ENCODE measurements at places on chromosomes 7 and 10.

DNA sequence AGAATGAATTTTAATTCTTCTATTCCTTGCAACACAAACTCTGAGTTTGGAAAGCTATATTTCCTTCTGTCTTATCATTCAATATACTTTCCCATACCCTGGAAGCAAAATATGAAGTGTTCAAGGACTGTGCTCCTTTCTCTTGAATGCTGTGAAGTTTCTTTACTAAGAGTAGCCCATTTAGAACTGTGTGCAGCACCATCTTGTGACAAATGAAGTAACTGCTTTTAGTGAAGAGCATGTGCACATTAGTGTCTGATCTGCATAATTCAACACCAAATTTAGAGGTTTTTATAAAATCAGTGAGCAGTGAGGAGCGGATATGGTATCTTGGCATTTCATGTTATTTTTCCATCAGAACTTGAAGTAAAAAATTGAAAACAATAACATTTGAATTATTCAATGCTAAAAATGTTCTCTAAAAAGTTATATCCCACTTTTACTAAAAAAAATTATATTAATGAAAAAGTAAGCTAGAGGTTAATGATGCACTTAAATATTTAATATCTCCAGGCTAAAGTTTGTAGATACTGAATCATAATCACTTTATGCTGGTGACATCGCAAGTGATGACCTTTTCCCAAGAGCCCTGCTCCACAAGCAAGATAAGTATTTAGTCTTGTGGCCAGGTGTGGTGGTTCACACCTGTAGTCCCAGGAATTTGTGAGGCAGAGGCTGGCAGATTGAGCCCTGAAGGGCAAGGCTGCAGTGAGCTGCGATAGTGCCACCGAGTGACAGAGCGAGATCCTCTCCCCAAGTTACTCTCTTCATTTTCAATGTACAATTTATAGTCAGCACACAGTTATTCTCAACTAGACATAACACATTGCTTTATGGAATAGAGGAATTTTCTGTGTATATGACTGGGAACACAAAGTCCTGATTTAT, 108.8 kb upstream of the PCLO start:
- peak; percentile 1 for DNase-seq

DNA sequence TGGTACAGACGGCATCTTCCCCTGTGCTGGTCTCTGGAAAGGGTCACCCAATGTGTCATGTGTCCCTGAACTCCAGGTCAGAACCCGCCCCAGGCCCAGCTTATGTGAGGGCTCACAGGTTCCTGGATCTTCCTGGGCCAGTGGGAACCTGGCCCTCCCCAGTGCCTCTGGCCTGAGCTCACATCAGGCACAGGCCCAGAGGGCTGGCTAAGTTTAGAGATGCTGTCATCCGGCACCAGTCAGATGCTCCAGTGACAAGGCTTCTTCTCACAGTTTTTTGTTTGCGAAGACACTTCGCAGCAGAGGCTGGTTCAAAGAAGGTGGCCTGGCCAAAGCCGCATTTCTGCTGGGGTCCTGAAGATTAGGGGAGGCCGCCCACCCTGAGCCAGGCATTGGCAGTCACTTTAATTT, 11.8 kb downstream of the CAMK2B start:
- DNase-seq = no peak

DNA sequence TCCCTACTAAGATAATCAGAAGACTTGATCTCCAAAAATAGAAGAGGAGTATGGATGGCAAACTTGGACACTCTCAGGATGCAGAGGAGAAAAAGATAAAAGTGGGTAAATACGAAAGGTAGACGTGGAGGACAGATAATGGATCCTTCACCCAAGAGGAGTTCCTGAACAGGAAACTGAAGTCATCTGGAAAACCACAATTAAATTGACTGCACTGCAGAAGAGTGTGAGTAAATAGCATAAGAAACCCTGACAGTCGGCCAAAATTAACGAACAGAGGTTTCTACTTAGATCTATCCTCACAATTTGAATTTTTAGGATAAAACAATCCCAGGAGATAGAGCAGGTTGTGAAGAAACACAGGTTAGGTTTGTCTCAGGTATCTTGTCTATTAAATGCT, 70.5 kb downstream of the SDK1 start:
- peak; percentile 17 for DNase-seq

DNA sequence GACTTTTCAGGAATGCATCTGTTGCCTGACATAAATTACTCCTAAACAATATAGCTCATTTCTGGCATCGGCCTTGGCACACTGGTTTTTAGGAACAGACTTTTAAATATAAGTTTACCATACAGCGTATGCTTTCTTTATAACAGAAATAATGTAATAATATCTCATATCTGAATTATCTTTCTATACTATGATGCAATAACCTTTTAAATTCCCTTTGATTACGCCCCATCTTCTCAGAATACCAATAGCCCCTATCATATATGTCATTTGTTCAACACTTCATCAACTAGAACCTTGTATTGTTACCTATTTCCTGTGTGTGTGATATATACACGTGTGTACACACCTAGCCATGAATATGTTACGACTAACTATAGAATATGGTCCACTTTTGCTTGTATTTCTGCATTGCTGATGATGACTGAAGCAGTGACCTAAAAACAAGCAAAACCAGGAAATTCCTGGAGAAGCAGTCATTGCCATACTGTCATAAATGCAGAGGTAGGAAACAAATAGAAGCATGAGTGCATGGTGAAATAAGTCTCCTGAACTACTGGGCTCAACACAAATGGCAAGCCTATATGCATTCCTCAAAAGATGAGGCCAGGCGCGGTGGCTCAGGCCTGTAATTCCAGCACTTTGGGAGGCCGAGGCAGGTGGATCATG, 618.4 kb upstream of the NRP1 start:
- peak; percentile 51 for DNase-seq

GRCh38 chr10:18542832-18543231, 108.6 kb downstream of the NSUN6 start:
- DNase-seq = no peak

GRCh38 chr10:75770626-75771081, 339.2 kb downstream of the LRMDA start:
- DNase-seq = peak; percentile 15

DNA sequence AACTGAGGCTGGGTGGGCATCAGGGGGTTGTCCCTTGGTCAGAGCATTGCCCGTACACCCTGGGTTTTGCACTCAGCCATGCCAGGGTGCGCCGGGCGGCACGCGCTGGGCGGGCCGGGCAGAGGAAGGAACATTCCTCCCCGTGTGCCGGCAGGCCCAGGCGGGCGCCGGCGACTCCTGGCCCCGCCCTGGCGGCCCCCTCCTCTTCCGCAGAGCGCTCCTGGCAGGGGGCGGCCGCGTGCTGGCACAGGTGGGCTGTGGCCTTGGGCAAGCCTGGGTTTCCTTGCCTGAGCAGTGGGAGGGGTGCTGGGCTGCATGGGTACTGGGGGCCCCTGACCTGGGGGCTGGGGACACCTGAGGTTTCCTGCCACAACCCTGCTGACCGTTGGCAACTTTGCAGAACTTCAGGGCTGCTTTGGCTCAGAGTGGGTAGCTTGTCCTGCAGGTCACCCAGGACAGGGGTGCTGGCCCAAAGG, 3.9 kb downstream of the LFNG start:
- DNase-seq = no peak

- DNase-seq = peak; percentile 56
Observed at GRCh38 chr10:3779158-3779741, 5.8 kb downstream of the KLF6 start.

DNA sequence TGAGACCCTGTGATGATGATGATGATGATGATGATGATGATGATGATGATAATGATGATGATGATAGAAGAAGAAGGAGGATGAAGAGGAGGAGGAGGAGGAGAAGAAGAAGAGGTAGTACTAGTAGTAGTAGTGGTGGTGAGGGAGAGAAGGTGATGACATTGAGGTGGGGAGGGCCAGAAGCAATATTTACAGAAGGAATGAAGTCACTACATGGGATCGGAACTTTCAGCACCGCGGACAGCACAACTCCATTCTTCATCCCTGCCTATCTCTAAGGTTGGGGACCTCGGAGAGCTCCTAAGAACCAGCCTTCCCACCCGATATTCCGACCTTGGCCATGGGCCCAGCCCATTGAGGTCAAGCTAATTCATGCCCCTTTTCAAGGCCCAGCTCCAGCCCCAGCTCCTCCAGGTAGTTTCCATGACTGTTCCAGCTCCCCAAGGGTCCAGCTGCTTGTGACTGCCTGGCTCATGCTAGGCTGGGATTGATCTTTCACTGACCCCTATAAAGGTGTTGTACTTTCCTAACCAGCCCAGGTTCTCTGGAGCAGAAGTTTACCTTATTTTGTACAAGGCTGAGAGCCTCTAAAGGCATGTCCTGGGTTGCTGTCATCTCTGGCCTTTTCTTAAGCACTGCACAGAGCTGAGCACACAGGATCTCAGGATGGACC, 10.3 kb downstream of the CRHR2 start:
- peak; percentile 79 for DNase-seq

Measured in RPMI7951 (cell line).